ENCODE measurements at places on chromosomes 7 and 10.

DNA sequence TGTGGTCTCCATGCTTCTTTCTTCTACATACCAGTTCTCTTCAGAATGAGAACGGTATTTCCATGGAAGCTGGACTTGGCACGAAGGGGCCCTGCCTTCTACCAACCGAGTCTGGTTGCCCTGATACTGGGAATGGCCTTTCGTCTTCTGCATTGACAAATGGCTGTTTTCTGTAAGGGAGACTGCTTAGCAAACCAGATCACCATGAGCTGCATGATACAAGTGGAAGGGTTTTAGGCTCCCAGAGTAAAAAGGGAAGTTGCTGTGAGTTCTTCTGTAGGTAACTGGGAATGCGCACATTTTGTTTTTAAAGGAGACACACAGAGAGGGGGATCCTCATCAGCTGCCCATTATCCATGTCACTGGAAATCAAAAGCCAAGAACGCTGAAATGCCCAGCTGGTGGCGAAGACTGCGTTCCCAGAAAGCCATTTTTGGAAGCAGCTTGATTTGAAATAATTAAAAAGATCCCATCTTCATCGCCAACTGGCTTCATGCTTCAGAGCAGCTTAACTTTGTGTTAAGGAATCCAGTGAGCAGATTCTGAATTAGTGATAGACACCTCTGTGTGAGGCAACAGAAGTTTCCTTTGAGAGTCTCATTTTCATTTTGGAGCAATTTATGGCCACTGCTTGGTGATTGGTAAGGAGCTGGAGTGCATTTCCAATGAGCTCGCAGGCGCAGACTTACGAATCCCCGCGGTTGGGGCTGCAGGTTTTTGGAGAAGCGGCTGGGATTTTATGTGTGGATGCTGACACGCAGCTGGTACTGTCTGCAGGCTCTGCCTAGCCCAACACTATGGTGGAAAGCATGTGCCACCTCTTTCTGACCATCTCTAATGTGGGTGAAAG, 672.7 kb upstream of the FOXK1 start:
- no peak for DNase-seq

GRCh38 chr10:117535298-117536071, 7.1 kb upstream of the EMX2 start:
- DNase-seq, result no peak

- no peak for DNase-seq
These were observed 7.2 kb downstream of the RBM20 start for GRCh38 chr10:110651044-110651958.

DNA sequence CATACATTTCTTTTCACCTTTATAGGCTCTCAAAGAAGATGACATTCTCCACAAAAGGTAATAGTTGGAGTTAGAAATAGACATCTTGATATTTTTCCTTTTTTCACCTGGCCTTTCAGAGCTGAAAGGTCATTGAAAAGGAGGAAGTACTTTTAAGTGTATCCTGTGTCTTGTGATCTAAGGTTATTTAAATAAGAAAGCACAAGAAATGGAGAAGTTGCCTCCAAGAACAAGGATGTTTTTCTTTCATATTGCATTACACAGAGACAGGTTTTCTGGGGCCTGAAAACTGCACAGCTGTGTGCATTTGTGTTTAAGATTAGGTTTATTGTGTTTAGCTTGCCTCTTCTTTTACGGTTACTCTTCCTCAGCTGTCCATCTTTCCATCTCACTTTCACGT, 103.4 kb upstream of the SEMA3D start:
- no peak for DNase-seq

DNA sequence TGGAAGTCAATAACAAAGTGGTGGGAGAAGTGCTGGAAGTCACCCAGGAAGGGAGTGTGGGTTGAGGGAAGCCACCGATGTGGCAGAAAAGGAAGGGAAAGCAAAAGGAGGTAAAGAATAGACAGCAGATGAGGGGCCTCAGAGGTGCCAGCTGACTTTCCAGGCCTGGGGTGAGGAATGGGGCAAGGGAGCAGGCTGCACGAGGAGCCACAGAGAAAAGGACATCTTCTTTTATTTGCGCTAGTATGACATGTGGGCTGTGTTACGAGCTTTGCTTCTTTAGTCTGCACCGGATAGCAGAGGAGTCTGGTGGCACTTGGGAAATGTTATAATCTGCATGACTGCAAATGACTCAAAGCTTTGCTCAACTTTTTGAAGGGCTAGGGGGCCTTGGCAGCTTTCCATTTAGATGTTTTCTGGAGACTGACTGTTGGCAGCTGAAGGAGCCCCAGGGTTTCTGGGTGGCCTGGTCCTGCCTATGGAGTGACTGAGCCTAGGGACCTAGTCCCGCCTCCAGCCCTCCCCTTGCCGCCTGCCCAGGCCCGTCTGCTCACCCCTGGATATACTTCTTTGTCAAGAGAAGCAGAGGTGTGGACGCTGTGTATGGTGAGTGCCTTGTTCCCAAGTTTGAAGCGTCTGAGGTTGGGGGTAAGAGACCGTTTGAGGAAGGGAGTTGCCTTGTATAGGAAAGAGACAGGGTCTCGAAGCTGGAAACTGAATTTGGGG, 5.1 kb downstream of the PRXL2A start:
- no peak for DNase-seq

DNA sequence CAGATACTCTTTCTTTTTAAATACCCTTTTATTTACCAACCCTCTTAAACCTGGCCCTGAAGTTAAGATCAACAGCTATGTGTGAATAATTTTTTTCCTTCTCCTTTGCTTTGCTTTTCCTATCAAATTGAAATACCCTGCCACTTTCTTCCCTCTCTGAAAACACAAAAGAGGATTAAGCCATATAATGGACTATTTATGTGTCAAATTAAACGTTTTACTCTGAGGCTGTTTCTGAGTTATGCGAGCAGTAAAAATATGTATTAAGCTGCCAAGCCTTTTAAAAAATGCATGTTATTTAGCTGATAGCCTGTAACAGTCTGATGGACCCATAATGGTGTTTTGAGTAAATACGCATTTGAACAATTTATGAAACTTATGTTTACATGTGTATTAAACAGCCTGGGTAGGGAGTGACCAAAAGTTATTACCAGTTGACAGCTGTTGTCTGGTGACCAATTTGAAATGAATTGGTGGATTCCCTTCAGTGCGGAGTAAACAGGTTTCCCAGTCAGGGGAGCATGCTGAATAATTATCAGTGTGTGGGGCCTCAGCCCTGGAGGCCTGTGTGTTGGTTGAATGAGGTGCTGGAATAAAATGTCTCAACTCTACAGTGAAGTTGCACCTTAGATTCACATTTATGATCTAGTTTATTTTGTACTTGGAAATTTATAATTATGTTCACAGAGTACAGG, 89.6 kb downstream of the AUTS2 start:
- DNase-seq, result no peak

- DNase-seq, result no peak
These were observed 41.8 kb downstream of the KLHDC10 start for GRCh38 chr7:130112093-130112492.

DNA sequence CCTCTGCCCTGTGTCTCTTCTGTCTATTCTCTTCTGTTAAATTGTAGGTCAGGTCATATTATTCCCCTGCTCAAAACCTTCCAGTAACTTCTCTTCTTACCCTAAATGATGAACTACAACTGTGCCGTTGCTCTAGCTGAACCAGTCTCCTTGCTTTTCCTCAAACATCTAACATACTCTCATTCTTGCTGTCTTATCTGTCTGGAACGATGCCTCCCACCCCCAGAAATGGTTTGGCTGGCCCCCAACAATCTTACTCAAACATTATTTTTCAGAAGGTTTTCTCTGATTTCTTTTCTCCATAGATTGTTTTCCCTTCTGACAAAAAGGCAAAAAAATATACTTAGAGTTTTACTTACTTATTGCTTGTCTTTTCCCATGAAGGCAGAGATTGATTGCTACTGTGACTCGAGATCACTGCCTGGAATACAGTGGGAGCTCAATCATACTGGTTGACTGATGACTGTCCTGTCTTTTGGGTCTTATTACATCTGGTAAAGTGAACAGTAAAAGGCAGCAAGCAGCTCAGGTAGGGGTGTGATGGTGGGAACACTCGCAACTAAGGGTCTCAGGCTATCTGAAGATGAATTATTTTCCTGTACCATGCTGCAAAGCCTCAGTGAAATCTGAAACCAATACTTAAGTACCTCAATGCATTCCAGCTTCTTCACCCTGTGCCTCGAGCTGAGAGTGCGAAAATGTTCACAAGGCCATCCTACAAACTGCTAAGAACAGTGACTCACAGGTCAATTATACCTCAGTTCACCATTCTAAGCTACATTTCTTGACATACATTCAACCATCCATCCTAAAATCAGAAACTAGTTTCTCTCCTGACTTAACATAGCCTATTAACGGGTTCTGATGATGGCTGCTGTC, 67.6 kb downstream of the DNMBP start:
- no peak for DNase-seq

DNA sequence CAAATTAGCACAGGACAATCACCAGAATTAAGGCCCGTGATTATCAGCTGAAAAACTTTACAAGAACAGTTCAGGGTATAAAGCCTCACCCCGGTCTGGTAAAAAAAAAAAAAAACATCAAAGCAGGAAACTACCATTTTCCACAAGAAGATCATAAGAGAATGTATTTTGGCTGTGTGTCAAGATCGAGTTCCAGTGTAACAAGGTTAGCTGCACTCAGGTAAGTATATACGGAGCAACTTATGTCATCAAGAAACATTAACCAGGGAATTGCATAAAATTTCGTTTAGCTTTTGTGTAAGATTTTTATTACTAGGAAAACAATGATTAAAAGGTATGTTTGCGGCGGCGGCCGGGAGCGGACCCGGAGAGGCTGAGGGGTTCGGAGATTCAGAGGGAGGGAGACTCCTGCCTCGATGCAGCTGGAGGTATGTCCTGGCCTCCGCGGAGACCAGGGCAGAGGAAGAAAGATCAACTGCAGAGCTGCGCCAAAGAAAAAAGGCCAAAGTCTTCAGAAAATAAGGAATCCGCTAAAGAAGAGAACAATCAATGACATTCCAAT, 533.8 kb upstream of the CNTNAP2 start:
- DNase-seq, result no peak

DNA sequence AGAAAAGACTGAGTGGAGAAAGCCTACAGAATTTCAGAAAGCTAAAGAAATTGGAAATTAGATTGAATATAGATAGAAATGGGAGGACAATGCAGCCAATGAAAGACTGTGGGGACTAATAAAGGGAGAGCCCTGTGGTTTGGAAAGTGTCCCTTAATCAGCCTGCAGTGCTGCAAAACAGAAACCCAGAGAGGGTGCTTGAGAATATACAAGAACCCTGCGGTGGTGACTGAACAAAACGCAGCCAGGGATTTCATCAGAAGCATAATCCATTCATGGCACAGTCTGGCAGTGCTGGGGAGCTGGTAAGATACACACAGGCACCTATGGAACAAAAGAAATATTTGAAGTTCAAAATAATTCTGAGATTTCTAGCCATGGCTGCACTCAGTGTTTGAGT, 19.1 kb downstream of the CEP41 start:
- DNase-seq, result no peak

GRCh38 chr7:33781167-33781566, 124.2 kb upstream of the BMPER start:
- no peak for DNase-seq

DNA sequence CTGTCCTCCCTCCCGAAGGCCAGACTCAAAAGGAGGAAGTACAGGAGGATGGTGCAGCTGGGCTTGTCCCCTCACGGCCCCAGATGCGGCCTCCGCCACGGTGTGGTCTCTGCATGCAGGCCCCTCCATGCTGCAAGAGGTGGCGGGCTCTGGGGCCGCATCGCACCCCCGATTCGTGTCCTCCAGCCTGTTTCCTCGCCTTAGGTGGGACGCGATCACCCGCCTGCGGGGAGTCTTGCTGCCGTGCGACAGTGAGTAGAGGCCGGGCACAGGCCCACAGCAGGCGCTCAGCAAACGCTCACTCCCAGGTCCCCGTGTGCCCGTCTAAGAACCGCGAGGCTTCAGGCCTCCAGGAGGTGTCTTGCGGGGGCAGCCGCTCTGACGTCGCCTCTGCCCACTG, 13.9 kb upstream of the FAM20C start:
- no peak for DNase-seq

DNA sequence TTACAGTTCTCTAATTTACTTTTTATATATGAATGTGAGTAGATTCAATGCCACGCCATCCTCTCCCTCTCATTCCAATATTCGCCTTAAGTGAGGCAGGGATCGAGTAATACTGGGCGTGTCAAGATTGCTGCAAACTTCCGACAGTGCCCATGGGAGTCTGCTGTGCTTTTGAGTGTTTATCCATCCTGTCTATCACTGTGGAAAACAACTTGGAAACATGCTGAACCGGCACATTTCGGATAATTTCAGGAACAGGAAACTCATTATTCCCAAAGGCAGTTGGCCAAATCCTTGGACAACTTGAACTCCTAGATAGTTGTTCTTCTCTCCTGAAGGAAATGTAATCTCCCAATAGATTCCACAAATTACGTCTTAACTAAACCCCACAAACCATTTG, 28.5 kb downstream of the PIP4K2A start:
- no peak for DNase-seq

- no peak for DNase-seq
These were observed 153.3 kb downstream of the XPNPEP1 start for GRCh38 chr10:109769966-109770365.

- DNase-seq, result no peak
These were observed 43.4 kb upstream of the GJD4 start for GRCh38 chr10:35561715-35562114.

- no peak for DNase-seq
These were observed 125.7 kb upstream of the FAM3C start for GRCh38 chr7:121521711-121522400.

- no peak for DNase-seq
These were observed 48.3 kb downstream of the ZNF783 start for GRCh38 chr7:149310113-149310836.
